ENCODE measurements at places on chromosomes 3 and 15. TPM values are rescaled to one million over a fixed set of nuclear protein-coding genes. Genes with fewer than 3 reads are reported as not detected.

Gene GRIP2
- total RNA-seq, result 0.34 TPM

Gene IMPG2
- total RNA-seq, result 2.4 TPM

Gene RNU6-1
- not detected for total RNA-seq

Gene CCR1
- not detected for total RNA-seq

Gene ZNF662
- total RNA-seq, result 16.3 TPM

Gene BCL2A1
- not detected for total RNA-seq

Gene STAB1
- 6.3 TPM for total RNA-seq

Gene SLC22A14
- total RNA-seq, result 0.93 TPM

Gene CSPG4
- total RNA-seq, result 1.1 TPM

GRCh38 chr3:158859362-158859761 is 57.5 kb downstream of the MFSD1 start:
- no peak for DNase-seq

DNA sequence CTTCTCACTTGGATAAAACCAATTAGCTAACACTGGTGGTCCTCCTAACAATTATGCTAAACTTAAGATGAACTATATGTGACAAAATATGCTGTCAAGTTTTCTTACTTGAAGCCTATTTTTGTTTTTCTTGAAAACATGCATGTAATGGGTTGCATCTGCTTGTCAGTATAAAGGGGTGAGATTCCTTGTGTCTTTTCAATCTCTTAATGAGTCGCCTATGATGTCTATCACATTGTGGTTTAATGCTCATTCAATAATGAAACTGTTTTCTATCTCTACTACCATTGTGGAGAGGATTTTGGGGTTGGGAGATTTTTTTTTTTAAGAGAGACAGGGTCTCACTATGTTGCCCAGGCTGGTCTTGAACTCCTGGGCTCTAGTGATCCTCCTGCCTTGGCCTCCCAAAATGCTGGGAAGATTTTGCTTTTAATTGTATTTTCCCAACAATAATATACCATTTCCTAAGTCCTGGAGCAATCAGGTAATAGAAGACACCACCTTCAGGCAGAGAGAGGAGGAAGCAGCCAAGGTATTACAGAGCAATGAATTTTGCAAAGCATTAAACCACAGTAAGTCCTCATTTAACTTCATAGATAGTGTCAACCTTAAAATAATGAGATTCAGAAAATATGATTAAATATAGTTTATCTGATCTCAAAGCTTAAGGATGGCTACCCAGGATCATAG is 17.4 kb upstream of the TRMT10C start:
- no peak for DNase-seq

- DNase-seq, result no peak
Measured at GRCh38 chr15:76376816-76377215, 40.2 kb downstream of the ISL2 start.

DNA sequence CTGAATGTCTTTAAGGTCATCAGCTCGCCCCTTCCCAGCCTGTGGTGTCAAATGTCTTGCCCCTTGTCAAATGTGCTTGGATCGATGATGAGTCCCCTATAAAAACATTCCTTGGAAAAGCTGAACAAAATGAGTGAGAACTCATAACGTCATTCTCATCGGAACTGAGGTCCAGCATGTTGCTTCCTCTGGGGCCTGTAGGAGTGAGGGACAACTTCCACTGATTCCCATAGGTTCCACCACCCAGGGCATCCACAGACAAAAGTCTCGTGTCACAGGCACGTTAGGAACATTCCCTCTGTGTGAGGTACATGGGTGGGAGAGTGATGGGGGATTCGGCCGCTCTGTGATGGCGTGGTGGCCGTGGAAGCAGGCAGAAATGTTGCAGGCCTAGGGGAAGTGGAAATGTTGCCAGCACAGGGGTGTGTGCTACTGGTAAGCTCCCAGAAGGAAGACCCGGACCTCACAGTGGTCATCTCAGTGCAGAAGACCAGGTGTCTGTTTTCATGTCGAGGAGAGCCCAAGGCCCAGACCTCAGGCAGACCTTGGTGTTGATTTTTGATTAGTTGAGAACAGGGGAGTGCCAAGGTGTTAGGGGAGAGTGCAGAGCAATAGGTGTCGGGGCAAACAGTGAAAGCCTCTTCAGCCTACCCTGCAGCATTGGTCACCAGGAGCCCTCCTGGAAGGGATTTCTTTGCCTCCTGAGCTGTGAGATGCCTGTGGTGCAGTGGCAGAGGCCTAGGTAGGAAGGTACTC is 96.8 kb downstream of the SNRPN start:
- no peak for DNase-seq

- DNase-seq, result peak; percentile 93
Measured at GRCh38 chr3:2098398-2099027, at the start of gene CNTN4. Gene CNTN4 (plus strand): TSS chr3:2098866.

DNA sequence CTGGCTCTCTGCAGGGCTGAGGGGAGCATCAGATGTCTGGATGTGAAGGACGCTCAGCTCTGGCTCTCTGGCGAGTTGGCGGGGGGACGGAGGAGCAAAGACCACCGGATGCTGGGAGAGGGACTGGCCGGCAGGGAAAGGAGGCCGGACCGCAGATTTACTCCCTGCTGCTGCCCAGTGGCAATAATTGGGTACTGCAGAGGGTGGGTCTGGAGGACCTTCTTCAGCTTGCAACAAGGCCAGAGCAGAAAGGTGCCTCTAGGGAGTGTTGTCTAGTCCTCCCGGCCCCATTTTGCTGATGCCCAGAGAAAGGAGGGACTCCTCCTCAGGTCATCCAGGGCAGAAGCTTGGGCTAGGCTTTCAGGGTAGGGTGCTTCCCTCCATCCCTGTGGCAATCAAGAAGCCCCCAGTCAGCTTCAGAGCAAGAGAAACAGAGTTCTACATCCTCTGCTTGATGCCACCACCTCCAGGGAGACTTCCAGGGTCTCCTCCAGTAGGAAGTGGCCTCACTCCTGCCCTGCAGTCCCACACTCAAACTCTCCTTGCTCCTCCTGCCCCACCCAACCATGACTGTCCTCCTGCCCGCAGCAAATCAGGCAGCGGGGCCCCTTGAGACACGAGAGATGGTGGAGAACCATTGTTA is 20.3 kb upstream of the CSPG4 start:
- peak; percentile 91 for DNase-seq

DNA sequence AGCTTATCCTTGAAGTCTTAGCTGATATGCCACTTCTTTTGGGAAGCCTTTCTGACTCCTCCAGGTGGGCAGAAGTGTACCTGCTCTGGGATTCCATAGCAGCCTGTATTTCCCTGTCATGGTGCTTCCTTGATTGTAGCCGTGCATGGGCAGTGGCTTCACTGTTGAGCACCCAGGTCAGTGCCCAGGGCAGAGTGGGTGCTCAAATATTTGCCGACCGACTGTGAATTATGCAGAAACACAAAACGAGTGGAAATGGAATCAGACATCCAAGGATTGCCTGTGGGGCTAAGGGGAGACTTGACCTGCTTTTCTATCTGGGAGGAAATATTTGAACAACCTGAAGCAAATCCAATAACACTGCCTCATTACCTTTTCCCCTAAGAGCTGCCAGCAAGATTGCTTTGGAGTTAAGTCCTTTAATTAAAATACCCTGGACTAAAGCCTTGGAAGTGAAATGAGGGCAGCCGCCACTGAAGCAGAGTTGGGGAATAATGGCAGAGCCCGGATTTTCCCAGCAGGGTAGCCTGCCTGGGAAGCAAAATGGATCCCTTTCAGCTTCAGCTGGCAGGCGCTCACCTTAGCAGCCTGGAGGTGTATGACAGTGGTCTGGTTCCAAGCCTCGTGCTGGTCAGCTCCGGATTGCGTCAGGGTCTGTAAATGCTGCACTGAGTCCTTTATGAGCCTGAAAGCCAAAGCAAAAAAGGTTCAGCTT is 14.9 kb downstream of the ACOX2 start:
- DNase-seq, result no peak

DNA sequence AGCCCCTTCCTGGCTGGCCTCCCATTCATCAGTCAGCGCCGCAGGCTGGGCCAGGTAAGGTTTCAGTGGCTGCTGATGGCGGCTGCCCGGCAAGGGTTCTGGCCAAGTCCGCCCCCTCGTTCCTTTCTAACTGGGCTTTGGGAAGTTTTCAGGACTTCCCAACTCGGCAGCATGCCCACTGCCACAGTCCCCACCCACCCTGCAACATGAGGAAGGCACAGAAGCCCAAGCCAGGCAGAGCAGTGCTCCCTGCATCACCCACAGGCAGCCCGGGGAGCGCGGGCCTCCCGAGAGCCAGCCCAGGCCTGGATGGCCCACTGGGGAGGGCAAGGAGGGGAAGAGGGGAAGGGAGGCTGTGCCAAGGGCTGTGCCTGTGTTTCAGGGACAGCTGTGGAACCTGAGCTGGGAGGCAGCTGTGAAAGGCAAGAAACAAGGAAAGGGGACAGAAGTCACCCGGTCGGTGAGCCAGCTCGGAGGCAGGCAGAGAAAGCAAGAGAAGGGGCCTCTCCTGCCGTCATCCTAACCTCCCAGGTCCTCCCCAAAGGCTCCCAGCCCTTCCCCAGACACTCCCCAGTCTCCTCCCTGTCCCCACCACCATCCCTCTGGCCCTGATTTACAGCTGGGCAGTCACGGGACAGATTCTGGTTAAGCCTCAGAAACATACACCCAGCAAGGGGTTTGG is 73.9 kb downstream of the CPN2 start:
- peak; percentile 22 for DNase-seq

DNA sequence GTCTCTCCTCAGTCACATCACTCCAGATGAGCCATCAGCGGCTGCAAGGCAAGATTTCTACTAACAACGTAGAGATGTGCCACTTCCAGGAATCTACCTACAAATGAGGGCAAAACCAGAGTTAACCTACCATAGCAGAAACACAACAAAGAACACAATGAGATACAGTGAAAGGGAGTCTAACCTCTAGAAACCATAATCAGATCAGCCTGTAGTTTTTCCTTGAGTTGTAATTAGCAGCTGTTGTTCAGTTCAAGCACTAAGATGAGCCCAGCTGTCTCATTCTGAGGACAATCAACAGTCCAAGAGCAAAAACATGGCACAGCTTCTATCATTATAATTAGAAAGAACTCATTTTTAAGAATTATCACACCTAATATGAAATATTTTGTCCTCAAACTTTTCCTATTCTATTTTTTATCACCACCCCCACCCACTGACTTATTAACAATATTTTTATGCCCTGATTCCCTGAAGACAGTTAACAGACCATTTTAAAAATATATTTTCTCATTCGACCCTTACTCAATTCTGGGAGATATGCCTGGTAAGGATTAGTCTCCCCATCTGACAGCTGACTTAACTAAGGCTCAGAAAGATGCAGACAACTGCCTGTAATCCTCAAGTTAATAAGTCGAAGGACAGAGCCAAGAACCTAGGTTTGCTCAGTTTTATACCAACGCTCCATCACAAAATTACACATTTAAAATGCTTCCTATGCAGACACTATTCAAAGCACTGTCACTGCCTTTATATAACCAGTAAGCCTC is 50.1 kb downstream of the MAGI1 start:
- DNase-seq, result no peak

- DNase-seq, result no peak
Measured at GRCh38 chr3:152038490-152038889, 165.0 kb downstream of the SUCNR1 start.

DNA sequence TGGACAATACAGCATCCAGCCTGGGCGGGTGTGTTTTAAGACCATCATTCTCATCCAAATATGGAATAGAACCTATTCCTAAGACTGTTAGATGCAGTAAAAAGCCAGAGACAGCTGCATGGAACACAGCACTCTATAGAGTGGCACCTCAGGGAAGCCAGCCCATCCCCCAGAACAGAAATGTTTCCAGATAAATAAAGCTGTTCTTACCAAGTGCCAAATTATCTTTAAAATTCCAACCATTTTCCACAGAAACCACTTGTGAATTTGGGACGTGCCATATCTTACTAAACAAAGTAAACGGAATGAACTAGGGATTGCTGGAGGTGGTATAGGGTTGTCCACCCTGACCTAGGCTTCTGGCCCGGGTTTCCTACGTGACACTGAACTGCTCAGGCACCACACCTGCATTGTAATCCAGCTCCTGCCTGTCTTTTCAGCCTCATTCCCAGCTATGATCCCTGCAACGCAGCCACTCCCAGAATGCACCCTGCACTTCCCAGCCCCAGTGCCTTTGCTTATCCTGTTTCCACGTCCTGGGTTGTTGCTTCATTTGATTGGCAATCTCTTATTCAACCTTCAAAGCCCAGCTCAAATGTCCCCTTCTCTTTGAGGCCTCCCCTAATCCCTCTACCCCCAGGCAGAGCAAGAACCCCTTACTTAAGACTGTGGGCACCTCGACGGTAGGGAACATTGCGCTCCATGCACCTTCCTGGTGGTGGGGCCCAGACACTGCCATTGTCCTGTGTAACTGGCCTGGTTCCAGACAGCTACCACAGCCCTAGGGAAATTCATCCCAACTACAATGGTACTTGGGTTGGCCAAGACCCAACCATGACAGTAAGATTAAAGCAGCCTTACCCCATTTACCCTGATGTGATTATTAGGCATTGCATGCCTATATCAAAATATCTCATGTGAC is 100.2 kb downstream of the IQSEC1 start:
- DNase-seq, result no peak

DNA sequence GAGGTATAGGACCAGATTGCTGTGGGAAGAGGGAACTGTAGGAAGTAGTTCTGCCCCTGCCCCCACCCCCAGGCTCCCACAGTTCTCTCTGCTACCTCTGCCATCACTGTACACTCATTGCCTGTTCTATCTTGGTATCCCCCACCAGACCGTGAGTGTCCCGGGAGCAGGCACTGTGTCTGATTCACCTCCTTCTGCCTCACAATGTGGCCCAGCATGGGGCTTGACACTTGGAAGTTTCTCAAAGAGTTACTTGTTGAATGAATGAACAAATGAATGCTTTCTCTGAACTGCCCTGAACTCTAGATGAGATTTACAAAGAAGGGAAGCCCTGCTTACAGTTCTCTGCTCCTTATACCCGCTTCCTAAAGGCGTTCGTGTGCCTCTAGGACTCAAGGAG is 27.1 kb upstream of the PIK3CB start:
- no peak for DNase-seq

- DNase-seq, result no peak
Measured at GRCh38 chr3:42439261-42440115, 29.1 kb upstream of the LYZL4 start.
